ENCODE measurements at places on chromosomes 2 and 18. TPM values are rescaled to one million over a fixed set of nuclear protein-coding genes. Genes with fewer than 3 reads are reported as not detected.

GRCh38 chr2:215851696-215852095 is 161.7 kb downstream of the MREG start:
- no peak for DNase-seq

- DNase-seq, result no peak
Observed at GRCh38 chr2:100427627-100428258, 10.3 kb upstream of the CHST10 start.

DNA sequence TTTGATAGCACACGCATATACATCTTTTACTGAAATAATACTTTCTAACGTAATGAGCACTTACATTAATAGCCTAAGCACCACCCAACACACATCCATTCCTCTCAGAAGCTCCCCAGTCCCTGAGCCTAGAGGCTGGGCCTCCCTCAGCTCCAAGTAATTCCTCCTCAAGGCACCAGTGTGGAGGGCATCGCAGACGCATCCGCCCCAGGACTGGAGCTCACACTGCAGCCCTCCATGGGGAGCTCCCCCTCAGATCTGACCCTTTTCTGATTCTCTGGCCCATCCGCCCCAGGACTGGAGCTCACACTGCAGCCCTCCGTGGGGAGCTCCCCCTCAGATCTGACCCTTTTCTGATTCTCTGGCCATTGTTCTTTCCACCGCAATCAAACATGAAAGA is 60.4 kb upstream of the SNTG2 start:
- DNase-seq, result no peak

DNA sequence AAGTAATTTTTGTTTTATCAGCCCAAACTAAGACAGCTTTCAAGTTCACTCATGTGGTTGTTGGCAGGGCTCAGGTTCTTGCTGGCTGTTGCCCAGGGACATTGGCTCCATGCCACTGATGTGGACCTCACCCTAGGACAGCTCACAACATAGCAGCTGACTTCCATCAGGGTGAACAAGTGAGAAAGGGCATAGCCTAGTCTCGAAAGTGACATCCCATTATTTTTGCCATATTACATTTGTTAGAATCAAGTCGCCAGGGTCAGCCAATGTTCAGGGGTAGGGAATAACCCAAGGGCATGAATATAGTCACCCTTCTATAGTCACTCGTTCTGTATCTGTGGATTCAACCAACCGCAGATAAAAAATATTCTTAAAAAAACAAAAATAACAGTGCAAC is 10.7 kb upstream of the CWC22 start:
- no peak for DNase-seq

HTR2B gene
- total RNA-seq, result 0.41 TPM

CCL20 gene
- not detected for total RNA-seq

SERPINB11 gene
- not detected for total RNA-seq

PLA2R1 gene
- total RNA-seq, result 1.6 TPM

GRCh38 chr2:46970334-46971288 is 55.0 kb upstream of the MCFD2 start:
- DNase-seq, result no peak

GRCh38 chr2:112627060-112628040 is 18.4 kb upstream of the SLC20A1 start:
- DNase-seq, result no peak

GRCh38 chr2:156385242-156385641 is 50.9 kb upstream of the GPD2 start:
- DNase-seq, result no peak

Data from frontal cortex (tissue), 4 donors.